Panc1 (cell line): ENCODE measurements at places on chromosomes 11 and 22.

DNA sequence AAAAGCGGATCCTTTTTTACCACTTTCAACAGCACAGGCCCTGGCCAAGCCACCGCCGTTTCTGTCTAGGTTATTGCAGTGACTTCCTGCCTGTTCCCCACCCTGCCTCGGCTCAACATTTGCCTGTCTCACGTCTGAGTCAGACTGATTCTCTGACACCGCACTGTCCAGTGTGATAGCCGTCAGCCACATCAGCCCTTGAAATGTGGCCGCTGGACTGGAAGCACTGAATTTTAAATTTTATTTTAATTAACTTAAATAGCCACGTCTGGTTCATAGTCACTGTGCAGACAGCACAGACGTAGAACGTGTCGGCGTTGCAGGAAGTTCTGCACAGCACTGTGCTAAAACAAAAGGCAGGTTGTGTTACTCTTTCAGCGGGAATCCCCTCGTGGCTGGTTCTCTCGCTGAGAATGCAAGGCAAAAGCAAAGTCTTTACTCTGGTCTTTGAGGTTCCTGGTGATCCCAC is 56.3 kb upstream of the ADSL start:
- no peak overlapping the region for H3K27ac ChIP-seq
- H3K4me1 ChIP-seq: no peaks in the 10 kb centered on the region
- H3K4me3 ChIP-seq: no peak overlapping the region
- H3K36me3 ChIP-seq: peaks cover 5% of the 10 kb centered on the region; the same call in 1 of the 2 replicates
- no peak for DNase-seq
- no peaks in the 10 kb centered on the region for H3K27me3 ChIP-seq

DNA sequence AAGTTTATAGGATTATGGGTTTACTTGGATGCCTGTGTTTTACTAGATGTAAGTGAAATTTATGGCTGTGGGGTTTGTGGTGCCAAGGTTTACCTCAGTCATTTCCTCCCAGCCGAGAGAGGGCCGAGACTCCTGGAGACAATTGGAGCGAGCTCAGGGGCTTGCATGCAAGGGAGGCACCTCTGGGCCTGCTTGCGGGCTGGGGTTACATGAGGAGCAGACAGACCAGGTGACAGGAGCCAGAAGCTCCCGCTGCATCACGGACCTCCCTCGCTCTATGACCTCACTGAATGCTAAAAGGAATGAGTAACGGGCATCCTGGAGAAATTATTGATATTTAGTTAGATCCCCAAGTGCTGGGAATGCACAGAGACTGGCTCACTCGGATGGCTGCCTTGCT is 275.2 kb upstream of the KIRREL3 start:
- no peaks in the 10 kb centered on the region for H3K36me3 ChIP-seq
- no peaks in the 10 kb centered on the region for H3K4me1 ChIP-seq
- no peak overlapping the region for H3K27ac ChIP-seq
- H3K27me3 ChIP-seq: no peaks in the 10 kb centered on the region

DNA sequence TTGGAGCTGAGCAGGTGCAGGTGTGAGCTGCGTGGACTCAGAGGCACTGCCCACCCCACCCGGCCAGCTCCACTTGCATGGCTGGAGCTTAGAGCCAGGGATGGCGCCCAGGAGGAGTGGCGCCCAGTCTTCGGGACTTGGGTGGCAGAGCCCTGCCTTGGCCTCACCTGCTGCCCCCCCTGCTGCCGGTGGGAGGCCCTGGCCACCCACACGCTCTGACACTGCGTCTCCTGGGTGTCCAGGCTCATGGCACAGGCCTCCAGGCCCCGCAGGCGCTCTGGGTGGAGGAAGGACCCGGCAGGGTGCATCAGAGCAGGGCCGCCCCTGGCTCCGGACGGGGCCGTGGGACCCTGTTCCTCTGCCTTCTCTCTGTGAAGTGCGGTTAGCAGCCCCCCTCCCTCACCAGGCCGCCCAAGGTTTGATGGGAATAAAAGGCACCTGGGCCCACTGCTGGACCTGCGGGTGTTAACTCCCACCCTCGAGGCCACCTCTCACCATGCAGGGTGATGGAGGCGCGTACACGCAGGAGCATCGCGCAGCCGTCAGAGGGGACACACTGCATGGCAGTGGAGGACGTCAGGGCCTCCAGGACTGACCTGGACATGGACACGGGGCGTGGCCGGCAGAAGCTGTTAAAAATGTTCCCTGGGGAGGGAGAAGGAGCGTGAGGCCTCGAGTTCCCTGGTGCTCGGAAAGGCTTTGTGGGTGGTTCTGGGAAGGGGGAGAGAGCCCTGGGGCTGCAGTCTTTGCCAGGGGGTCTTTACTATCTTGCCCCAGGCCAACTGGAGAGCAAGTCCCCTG is 11.8 kb downstream of the IL17REL start:
- H3K27me3 ChIP-seq: no peaks in the 10 kb centered on the region
- H3K36me3 ChIP-seq: no peaks in the 10 kb centered on the region
- no peak overlapping the region for H3K27ac ChIP-seq
- peaks cover 12% of the 10 kb centered on the region for H3K4me1 ChIP-seq
- H3K4me3 ChIP-seq: no peak overlapping the region

DNA sequence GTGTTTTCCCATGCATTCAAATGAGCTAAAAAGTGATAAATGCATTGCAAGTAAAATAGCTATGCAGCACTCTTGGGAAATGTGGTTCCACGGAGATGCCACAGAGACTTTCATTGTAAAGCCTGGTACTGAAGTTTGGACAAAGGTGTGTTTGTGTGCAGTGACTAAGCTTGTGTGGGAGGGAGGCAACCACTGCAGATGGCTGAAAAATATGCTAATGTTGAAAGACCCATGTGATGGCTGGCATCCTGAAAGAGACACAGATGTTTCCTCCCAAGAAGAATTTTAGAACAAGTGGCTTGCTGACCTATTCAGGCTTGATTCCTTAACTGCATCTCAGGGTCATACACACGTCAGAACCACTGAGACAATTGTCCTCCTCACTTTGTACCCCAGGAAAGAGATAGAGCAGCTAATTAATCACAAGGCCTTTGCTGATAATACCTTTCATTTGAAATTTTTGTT is 73.8 kb downstream of the FAM76B start:
- H3K36me3 ChIP-seq: no peaks in the 10 kb centered on the region
- H3K4me3 ChIP-seq: no peak overlapping the region
- H3K4me1 ChIP-seq: 0 out of 2 replicates have a peak, but pooled peaks cover 2% of the 10 kb centered on the region
- H3K27me3 ChIP-seq: peaks cover 30% of the 10 kb centered on the region

DNA sequence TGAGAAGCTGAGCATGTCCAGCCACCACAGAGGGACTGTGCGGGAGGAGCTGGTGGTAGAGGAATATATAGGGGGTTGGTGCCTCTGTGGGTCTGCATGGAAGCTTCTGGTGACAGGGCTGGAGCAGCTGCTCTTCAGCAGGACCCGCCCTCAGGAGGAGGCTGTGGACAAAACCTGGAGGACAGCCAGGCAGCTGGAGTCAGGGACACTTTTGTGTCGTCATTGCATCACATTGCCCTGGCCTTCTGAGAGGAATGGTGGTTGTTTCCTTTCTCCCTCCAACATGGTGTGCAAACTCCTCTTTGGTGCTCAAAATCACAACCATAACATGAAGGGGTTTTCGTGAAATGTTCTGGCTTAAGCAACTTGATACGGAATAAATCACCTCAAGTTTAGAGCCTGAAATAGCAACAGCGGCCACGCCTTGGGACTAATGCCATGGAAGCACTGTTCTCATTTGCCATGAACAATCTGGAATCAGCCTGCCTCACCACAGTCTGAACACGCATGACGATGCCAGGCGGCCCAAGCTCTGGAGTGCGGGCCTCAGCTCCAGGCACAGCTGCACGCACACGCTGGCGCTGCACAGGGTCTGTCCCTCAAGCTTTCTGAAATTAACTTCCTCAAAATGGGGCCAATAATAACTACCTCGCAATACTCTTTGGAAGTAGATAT is 17.1 kb upstream of the CSRP3 start:
- DNase-seq: no peak
- no peak overlapping the region for H3K27ac ChIP-seq
- no peaks in the 10 kb centered on the region for H3K27me3 ChIP-seq
- H3K36me3 ChIP-seq: no peaks in the 10 kb centered on the region
- no peak overlapping the region for H3K4me3 ChIP-seq

GRCh38 chr11:78221396-78222315 is 32.9 kb downstream of the USP35 start:
- no peaks in the 10 kb centered on the region for H3K27me3 ChIP-seq
- H3K27ac ChIP-seq: no peak overlapping the region
- H3K36me3 ChIP-seq: no peaks in the 10 kb centered on the region
- no peak for DNase-seq
- no peak overlapping the region for H3K4me3 ChIP-seq

DNA sequence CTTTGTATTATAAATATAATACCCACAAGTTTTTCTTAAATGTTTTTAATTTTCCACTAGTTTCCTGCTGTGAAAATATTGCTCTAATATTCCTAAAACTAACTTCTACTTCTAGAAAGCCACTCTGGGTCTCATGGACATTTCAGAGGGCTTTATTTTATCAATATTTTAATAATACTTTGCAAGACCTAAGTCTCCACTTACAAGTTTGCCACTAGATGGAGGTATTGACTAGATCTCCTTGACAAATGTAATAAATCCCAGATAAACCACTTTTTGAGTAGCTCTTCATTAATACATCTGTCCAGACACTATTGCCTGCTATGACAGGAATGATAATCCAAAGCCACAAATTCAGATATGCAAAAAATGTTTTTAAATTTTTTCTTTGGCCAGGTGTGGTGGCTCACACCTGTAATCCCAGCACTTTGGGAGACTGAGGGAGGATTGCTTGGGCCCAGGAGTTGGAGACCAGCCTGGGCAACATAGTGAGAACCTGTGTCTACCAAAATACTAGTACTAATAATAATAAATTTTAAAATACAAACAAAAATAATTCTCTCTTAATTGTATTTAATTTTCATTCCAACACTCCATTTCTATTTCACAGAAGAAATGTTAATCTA is 3.5 kb upstream of the ACAT1 start:
- H3K36me3 ChIP-seq: no peaks in the 10 kb centered on the region; the same call in 1 of the 2 replicates
- DNase-seq: no peak
- H3K27me3 ChIP-seq: no peaks in the 10 kb centered on the region

DNA sequence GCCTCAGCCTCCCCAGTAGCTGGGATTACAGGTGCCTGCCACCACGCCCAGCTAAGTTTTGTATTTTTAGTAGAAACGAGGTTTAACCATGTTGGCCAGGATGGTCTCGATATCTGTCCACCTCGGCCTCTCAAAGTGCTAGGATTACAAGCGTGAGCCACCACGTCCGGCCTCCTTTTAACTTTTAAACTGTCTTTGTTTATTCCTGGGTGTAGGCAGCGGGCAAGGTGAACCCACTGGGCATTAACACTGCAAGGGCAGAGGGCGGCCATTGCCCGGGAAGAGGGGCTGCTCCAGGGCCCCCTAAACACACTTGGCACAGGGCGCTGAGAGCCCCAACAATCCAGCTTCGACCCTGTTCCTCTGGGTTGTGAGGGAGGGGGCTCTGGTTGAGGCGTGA is 693.6 kb downstream of the BRD1 start:
- H3K27ac ChIP-seq: no peak overlapping the region
- H3K27me3 ChIP-seq: no peaks in the 10 kb centered on the region; the same call in none of the 2 replicates
- no peak overlapping the region for H3K4me3 ChIP-seq
- no peak for DNase-seq
- H3K36me3 ChIP-seq: no peaks in the 10 kb centered on the region

GRCh38 chr11:71199226-71199820 is 53.1 kb downstream of the SHANK2 start:
- H3K4me3 ChIP-seq: no peak overlapping the region
- no peak overlapping the region for H3K27ac ChIP-seq
- H3K27me3 ChIP-seq: no peaks in the 10 kb centered on the region
- no peaks in the 10 kb centered on the region for H3K36me3 ChIP-seq
- no peak for DNase-seq

GRCh38 chr11:73950869-73951710 is at the start of gene DNAJB13:
TSS of gene DNAJB13 (plus strand) at chr11:73951026. CDS start at chr11:73951070, 44 bp downstream.
- H3K4me3 ChIP-seq: no peak within 1 kb of the TSS
- no peaks in the 10 kb centered on the region for H3K27me3 ChIP-seq

DNA sequence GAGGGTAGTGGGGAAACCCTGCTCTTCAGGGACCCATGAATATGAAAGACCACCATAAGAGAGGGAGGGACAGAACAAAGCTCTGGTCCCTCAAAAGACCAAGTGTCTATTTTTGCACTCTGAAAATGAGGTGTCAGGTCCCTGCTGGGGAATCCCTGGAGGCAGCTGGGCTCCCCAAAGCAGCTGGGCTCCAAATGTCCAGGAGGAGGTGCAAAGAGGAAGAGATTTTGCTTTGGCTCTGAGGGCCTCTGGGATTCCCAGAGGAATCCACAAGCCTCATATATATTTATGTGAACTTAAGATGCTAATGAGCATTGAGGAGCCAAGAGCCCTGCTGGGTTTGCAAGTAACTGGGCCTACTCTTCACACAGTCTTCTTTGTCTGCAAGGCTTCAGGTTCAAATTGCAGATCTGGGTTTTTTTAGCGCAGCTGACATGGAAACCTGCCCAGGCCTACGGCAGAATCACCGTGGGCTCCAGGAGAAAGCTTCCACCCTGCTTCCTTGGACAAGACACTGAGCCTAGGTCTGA is 26.0 kb downstream of the CLMP start:
- H3K4me3 ChIP-seq: no peak overlapping the region
- DNase-seq: no peak
- H3K36me3 ChIP-seq: no peaks in the 10 kb centered on the region
- H3K27me3 ChIP-seq: no peaks in the 10 kb centered on the region

- H3K27ac ChIP-seq: no peak overlapping the region
- peaks cover 5% of the 10 kb centered on the region; the same call in 1 of the 2 replicates for H3K36me3 ChIP-seq
- no peaks in the 10 kb centered on the region for H3K27me3 ChIP-seq
- H3K4me3 ChIP-seq: no peak overlapping the region
- DNase-seq: no peak
These were observed 2.6 kb downstream of the RBM4B start for GRCh38 chr11:66674964-66675602.

DNA sequence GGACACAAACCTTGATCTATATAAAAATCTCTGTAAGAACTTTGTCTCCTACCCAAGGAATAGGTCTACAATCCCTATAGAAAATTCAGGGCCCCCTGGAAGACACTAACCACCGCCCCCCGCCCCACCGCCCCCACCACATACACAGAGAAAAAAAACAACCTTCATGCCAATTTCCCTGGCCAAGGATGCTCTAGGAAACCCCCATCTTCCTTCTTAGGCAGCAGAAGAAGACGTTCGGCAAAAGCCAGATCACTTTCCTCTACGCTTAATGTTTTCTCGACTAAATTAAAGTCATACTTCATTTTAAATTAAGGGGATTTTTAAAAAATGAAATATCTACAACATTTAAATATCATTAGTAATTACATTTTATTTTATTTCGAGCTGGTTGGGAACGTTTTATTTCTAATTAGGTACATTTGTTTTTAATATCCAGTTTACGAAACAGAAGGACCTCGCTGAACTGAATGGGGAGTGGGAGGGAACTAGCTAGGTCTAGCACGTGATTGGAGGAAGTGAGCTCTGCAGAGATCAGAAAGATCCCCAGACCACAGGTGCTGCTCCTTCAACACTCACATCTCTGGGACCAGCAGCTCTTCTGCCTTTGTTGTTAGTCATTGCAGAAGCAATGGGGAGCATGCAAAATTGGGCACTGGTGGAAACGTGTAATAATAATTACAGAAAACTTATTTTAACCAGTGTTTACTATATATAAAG is 472.3 kb downstream of the MN1 start:
- no peaks in the 10 kb centered on the region for H3K36me3 ChIP-seq
- no peak overlapping the region for H3K27ac ChIP-seq
- no peak overlapping the region for H3K4me3 ChIP-seq
- no peaks in the 10 kb centered on the region for H3K4me1 ChIP-seq
- no peaks in the 10 kb centered on the region; the same call in 1 of the 2 replicates for H3K27me3 ChIP-seq
